Activated CD4-positive, alpha-beta T cell treated with anti-CD3 and anti-CD28 coated beads, Interleukin-2, Interleukin-4, amounts not matched to agents 100 ng/mL and 50 ng/mL, durations not matched to agents 16 hours and 8 hours (primary cell): ENCODE measurements at places on chromosomes 2 and 18.

DNA sequence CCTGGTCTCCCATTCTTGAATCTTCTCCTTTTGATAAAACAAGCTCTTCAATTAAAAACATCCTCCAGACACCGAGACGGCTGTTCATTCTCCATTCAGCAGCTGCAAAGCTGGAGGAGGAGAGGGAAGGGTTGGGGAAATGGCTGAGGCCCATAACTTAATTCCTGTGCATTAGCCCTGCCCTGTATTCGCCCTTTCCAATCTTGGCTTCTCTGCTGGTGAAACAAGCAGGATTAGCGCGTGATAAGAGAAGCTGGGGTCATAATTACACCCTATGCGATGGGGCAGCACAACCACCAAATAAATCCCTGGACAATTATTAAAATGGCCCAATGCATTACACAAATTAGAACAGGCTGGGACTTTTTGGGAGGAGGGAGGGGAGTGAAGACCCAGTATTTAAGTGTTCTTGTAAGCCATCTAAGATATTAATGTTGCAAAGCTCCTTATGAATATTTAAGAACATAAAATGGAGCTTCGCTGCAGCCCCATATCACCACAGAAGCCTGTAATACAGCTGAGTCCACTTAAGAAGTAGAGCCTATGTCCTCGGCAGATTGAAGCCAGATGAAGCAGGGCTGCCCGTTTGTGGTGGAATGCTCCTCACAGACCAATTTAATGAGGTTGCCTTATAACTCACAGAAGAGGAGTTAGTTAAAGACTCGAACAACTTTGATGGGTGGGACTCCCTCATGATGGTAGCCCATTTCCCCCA is 176.6 kb upstream of the SKOR2 start:
- no peak for DNase-seq

DNA sequence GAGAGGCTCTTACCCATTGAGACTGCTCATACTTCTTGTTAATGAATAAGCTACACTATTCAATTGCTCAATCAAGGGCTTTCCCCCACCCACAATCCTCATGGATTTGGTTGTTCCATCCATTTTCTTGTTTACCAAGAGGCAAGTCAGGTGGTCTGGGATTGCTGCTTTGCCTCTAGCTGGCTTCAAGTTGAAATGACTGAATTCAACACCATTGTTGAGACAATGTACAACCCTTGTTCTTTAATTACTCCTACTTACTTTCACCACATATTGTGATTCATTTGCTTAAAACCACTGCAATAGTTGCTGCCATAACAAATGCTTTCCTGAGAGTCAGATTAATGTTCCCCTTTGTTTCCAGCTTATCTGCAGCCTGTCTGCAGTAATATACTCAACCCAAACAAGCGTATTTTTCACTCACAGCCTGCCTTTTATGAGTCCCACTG is 532.2 kb downstream of the RIT2 start:
- no peak for DNase-seq

GRCh38 chr2:21748501-21748900 is 624.7 kb downstream of the TDRD15 start:
- no peak for DNase-seq

DNA sequence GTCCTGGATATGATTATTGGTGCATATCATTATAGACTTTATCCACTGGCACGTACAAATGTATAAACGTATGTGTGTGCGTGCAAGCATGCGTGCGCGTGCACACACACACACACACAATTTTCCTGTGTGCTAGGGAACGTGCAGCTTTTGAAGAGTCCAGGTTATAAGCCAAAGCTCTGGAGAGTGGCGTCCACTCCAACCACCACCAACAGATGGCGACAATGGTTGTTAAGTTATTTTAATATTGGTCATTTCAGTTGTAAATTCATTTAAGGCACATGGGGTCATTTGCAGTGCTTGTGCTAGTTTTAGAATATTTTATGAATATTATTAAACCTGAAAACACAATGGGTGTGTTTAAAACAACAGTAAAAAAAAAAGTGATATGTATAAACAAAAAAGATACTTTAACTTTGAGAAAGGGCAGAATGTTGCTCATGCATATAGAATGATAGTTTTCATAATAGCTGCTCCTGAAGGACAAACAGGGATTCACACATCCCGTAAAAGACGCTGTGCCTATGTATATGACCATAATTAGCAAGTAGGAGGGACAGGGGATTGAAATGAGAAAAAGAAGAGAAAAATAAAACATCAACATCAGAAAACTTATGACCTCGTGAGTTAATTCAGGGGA is 124.2 kb upstream of the ITGB6 start:
- DNase-seq = peak; percentile 60

DNA sequence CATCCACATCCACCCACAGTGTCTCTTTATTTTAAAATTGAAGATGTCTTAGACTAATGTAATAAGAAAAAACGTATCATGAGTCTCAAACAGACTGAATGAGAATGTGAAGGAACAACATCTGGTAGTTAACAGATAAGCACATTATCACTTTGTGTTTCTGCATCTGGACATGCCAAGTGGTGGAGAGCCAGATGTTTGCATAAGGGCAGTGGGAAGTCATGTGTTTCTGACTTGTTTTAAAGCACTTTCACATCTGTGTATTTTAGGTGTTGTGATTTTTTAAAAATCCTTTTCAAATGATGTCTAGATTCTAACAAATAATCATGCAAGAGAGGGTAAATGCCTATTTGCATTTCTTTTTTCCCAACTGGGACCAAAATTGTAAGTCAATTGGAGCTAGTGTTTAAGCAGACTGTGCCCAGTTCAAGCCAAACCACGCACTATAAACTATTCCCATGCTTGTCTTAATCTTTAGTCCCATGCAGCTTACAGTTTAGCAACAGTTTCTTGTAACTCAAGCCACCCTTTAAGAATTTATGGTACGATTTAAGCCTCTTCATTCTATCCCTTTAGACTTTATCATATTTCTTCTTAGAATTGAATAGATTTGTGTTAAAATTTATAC is 272.7 kb upstream of the DOK6 start:
- DNase-seq = no peak

- DNase-seq = no peak
Observed at GRCh38 chr2:113156278-113157117, 17.3 kb upstream of the PSD4 start.
